ENCODE measurements at places on chromosomes 2 and 18.

DNA sequence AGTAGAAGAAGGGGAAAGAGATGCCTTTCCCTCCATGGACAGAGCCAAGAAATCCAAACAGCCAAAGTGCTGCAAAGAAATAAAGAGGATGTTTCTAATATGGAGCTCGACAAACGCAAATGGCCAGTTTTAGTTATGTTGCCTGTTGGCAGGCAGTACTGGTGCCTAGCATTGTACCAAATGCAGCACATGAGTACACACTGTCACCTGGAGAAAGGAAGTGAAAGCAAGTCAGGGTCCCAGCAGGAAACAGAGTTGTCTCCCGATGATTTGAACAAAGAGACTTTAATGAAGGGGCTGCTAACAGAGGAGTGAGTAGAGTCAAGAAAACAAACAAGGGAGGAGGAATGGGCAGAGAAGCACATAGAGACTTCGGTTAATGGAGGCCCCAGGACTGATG, 623.0 kb downstream of the BCL11A start:
- DNase-seq = no peak

GRCh38 chr2:12429779-12430406, 286.8 kb upstream of the TRIB2 start:
- no peak for DNase-seq

GRCh38 chr18:25974630-25975077, 115.8 kb downstream of the SS18 start:
- no peak for DNase-seq

- peak; percentile 10 for DNase-seq
These were observed 175.1 kb downstream of the ZFP36L2 start for GRCh38 chr2:43051338-43051737.

GRCh38 chr18:64100116-64100922, 48.6 kb downstream of the LINC00305 start:
- no peak for DNase-seq

- no peak for DNase-seq
These were observed 91.2 kb downstream of the NCKAP5 start for GRCh38 chr2:133476931-133477615.

- DNase-seq = no peak
These were observed 901 bp upstream of the MFSD6 start for GRCh38 chr2:190407246-190407661.

DNA sequence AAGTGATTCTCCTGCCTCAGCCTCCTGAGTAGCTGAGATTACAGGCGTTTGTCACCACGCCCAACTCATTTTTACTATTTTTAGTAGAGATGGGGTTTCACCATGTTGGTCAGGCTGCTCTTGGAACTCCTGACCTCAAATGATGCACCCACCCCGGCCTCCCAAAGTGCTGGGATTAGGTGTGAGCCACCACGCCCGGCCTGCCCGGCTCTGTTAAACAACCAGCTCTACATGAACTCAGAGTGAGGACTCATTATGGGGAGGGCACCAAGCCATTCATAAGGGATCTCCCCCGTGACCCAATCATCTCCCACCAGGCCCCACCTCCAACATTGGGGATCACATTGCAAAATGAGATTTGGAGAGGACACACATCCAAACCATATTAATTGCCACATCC, 8.8 kb downstream of the ATIC start:
- DNase-seq = no peak

DNA sequence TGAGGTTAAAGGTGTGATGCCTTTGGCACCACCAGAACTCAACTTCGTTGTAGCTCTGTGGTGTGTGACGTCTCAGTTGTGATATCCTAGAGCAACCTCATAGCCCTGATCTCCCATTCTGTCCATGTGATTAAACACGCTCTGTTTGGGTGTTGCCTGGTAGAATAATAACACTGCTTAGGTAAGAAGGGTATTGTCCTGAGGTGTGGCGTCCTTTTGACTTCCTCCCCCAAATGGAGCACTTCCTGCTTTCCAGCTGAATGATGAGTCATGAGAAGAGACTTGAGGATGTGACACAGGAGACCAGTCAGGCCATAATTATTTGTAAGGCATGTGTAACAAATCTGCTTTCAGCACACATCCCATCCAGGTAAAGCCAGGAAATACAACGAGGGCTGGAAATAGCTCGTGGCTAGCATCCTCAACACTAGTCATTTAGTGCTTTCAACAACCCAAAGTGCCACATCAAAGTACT, 100.7 kb downstream of the RAPGEF4 start:
- DNase-seq = no peak

DNA sequence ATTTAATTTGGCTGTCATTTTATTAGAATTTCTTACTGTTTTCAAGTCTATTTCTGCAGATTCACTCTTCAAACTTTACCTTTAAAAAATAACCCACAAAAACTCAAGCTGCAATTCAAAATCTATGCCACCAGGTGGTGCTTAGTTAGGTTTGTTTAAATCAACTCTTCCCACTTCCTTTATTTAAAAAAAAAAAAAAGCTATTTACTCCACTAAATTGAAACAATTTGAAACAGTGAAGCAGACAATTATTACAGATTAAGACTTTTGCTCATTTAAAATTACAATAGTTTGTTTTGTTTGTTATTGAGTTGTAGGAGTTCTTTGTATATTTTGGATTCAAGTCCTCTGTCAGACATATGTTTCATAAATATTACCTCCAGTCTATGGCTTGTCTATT, 300.0 kb downstream of the PDE11A start:
- no peak for DNase-seq

- no peak for DNase-seq
These were observed 490.0 kb upstream of the HS6ST1 start for GRCh38 chr2:128808462-128809258.

- peak; percentile 32 for DNase-seq
These were observed 1.6 kb upstream of the ALKAL2 start for GRCh38 chr2:289362-290089.

DNA sequence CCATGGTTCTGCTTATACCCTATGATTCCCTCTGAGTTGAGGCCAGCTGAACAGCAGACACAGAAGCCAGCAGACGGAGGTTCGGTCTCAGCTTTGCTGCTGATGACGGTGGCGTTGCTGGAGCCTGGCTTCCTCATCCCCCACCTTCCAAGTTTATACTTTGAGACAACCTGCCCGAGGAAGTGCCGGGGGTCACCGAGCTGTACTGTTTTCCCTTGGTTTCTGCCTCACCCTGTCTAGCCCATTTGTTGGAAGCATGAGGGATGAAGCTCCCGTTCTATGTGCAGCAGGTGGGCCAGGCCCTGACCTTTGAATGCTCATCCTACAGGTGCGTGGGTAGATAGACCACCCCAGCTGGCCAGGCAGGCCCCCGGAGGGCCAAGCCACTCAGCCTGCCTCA, 117.3 kb downstream of the MYCN start:
- DNase-seq = no peak

- peak; percentile 95 for DNase-seq
These were observed at the start of gene IGFBP5 for GRCh38 chr2:216695401-216695821. Gene IGFBP5, minus strand, starts transcription at chr2:216695549. Its CDS starts 774 bp downstream, at chr2:216694775.

GRCh38 chr2:26585100-26585499, 56.1 kb downstream of the CIB4 start:
- peak; percentile 8 for DNase-seq

DNA sequence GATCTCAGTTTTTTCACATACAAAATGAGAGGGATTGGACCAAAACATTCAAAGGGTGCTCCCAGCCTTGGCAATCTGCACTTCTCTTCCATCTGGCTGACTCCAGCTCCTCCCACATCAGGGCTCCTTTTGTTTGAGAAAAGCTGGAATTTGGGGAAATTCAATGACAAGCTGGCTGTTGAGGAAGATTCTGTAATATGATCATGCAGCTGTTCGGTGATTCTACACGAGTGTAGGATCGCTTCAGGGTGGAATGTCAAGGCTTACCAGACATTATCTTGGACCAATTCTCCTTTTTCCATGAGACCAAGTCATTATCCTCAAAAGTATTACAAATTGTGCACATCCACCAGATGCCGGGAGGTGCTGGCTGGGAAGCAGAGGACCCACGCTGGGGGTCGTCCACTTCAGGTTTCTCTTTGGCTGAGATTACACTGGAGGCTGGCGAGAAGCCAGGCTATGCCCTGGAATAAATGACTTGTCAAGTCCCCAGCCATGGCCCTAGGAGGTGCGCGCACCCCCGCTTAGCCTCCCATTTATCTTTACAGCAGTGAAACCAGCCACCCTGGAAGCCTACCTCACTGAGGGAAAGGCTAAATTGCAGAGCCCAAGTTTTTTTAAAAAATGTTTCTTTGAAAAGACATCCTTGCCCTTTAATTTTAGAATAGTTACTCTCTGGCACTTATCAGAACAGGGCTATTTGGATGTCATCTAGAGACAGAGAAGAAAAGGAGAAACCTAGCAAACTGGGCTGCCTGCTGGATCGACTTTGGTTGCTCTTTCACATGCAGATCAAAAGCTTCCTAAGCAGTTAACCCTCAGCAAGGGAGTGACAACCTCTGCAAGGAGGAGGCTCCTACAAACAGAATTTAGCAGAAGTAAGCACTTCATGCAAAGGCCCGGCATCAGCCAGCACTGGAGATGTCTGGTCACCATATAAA, 42.5 kb upstream of the LCLAT1 start:
- DNase-seq = peak; percentile 56

DNA sequence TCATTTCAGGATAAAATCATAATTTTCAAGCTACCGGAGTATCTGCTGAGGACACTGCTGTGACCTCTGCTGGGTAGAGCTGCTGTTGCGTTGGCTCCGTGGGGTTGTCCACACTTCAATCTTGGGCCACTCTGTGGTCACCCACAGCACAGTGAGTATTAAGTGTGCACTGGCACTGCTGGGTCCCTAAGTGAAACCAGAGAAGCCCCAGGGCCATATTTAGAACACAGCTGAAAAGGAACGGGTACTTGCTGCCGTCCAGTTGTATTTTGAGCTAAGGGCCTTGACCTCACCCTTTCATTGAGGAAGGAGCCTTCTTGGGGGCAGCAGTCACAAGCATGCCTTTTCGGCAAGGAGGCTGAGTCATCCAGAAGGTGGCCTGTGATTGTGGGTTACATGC, 10.1 kb downstream of the SLC9A4 start:
- DNase-seq = no peak

DNA sequence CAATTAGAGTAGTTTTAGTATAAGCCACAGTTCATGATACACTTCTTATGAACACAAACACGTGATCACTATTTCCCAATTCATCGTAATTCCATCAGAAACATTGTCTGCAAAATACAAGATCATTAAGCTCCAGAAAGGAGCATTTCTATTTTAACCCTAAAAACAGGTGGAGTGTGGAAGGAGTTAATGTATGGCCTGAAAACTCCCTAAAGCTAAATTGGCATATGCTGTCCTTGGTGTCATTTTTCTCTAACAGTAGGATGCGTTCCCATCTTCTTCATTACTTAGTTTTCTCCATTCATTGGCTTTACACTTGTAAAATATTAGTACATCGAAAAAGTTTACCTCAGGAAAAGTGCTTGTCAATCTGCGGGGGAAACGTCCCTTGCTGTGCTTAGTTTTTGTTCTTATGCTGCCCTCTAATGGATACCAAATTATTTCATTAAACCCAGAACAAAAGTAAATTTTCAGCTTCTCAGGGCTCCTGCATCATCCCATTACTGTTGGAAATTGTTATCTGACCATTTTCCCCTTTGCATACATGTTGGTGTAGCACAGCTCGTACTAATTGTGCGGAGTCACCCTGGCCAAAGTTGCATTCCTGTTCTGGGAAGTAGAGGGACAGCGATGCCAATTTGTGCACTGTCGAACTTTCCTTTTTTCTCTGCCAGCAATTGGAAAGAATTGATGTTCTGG, 153.4 kb downstream of the GPD2 start:
- peak; percentile 32 for DNase-seq

GRCh38 chr2:196449083-196449482, 190.4 kb upstream of the CCDC150 start:
- DNase-seq = no peak

DNA sequence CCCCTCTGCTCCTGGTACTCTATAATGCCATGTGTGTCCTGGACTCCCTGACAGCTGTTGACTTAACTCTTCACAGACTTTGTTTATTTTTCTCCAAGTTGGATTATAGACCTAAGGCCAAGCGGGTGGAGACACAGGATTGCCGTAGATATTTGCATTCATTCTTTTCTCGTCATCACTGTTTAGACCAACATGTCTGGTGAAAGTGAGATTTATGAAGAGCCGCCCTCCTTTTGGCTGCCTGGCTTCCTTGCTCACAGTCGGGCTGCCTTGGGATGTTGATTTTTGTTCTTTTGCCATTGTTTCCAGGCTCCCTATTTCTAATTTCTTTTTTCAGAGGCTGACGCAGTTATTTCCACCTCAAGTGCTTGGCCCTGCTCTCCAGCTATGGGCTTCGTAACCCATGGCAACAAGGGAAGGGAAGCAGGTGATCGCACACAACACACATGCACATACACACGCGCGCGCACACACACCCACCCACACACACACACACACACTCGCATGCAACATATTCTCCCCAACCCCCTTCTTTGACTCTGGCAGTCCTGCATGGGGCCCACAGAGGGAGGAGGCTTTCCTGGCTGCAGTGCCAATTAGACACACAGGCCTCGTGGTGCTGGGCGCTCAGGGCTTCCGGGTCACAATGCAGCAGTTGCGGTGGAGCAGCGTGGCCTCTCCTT, 296.5 kb downstream of the MTX2 start:
- peak; percentile 80 for DNase-seq

DNA sequence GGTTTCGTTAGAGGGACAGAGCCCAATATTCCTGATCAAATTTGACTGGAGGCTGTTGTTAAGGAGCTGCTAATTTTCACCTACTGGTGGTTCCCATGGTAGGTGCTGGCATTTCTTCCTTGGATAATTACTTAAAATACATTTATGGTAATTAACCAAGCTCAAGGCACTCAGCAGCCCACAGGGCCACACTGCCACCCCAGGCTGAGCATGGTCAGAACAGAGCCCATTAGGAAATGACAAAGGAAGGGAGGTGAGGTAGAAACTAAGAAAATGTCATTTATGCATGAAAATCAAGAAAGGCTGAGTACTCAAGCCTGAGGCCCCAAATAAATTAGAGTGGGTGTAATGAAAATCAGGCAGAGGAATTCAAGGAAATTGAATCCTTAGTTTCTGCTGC, 510.2 kb upstream of the GYPC start:
- DNase-seq = no peak

GRCh38 chr18:52764316-52764715, 424.3 kb downstream of the DCC start:
- no peak for DNase-seq

DNA sequence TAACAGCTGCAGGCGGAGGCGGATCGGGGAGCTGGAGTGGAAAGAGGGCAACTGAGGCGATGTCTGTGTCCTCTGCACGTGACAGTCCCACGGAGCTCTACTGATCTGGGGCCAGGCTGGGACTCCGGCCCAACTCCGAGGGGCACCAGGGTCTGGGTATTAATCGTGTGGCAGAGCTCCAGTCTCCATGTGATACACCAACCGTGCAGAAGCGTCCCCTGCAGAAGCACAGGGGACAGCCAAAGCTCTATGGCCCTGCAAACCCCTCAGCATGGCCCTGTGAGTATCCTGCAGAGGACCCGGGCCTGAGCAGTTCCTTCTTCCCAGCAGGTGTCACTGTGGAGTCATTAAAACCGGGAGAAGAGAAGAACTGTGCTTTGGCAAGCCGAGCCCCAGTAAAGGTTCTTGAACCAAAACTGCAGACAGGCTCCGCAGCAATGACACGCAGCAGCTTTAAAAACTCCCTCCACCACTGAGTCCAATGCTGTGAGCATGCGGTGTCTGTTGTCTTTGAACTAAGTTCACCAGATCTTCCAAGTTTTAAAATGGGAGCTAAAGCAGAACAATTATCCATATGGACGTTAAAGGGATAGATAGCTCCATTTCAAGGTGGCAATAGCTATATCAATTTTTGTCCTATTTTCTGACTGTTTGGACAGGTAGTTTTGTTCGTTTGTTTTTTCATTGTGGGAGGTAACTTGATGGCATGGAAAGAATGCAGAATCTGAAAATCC, 79.4 kb downstream of the TMEM182 start:
- DNase-seq = peak; percentile 56

- DNase-seq = no peak
These were observed 416.6 kb downstream of the NRXN1 start for GRCh38 chr2:50615291-50615690.

Data from femur (tissue), 1 donor.